ENCODE measurements at places on chromosomes 2 and 18.

- no peak for DNase-seq
These were observed 273.9 kb upstream of the SESTD1 start for GRCh38 chr2:179538406-179539123.

DNA sequence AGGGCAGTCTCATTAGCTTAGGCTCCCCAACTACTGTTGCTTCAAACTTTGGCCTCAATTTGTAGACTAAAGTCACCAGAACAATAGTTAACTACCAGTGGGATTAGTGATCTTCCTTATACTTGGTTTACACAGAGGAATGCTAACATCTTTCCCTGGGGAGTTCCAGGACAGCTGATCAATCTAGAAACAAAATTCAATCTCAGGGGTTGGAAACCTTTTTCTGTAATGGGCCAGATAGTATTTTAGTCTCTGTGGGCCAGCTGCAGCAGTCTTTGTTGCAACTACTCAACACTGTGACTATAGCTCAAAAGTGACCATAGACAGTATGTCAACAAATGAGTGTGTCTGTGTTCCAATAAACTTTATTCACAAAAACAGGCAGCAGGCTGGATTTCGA lies 85.7 kb downstream of the METTL8 start:
- DNase-seq = no peak

GRCh38 chr2:43075054-43075593 lies 151.3 kb downstream of the ZFP36L2 start:
- DNase-seq = no peak

DNA sequence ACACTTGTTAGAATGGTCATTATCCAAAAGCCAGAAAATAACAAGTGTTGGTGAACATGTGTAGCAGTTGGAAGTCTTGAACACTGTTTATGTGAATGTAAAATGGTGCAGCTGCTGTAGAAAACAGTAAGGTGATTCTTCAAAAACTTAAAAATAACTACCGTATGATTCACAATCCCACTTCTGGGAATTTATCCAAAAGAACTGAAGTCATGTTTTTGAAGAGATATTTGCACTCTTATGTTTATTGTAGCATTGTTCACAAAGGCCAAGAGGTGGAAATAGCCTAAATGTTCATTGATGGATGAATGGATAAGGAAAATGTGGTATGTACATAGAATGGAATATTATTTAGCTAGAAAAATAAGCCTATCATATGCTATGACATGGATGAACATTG lies 6.3 kb upstream of the SPP2 start:
- no peak for DNase-seq

- DNase-seq = no peak
These were observed 9.7 kb downstream of the ERFE start for GRCh38 chr2:238168196-238169047.

DNA sequence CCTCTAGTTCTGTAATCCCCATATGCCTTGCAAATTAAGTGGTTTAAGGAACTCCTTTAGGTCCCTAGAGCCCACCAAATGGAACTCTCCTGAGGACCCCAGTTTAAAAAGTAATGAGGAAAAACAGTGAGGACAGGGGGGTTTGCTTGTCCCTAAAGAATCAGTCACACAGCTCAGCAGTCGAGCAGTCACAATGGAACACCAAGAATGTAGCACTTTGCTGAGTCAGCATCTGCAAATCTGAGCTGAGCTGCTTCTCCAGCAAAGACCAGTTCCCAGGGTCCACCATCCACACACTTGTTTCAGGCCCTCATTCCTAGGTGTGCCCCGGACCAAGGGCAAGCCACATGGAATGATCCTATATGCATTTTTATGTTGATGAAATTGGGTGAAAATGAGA lies 46.2 kb upstream of the NEDD4L start:
- no peak for DNase-seq

DNA sequence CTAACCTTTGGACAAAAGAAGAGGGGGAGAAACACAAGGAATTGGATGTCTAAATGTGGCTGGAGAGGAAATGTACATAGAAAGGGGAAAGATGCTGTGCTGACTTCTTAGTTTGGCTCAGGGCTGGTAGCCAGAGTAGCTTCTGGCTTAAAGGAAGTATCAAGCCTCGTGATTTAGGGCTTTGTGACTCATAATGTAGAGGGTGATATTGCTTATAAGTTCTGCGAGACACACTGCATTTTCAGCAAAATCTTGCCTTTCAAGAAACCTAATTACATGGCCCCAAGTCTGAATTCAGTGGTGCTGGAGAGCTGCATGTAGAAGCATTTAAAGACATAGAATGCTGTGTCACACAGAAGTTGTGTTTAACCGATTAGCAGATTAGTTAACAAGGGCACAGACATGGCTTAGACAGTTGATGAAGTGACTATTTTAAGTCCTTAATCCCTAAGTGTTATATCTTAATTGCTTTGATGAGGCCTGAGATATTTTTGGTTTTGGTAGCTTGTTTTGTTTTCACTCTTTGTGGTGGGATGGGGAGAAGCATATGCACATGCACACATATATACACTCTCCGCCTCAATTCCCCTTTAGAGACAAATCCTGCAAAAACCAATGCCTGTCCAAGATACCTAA lies 66.4 kb downstream of the EPAS1 start:
- no peak for DNase-seq

GRCh38 chr18:78984941-78985784 lies 5.5 kb downstream of the SALL3 start:
- DNase-seq = peak; percentile 6

DNA sequence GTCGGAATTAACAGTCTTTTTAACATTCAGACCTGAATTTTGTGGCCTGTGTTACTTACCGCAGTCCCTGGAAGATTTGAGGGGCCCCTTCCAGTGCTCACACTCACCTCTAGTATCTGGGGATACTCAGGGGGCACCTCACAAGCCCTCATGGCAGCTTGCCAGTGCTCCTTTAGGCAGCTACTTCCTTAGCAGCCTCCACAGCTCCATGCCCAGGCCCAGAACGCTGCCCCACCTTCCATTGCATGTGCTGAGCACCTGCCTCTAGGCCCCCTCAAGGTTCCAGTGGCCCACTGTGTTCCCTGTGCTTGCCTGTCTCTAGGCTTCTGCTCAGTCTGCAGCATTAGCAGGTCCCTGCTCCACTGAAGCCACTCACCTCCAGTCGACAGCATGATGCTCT lies 30.0 kb upstream of the PLA2R1 start:
- DNase-seq = no peak

- no peak for DNase-seq
These were observed 1.4 kb downstream of the FIGN start for GRCh38 chr2:163734401-163734800.

- DNase-seq = no peak
These were observed 150.6 kb upstream of the COPS8 start for GRCh38 chr2:236935083-236935482.

- DNase-seq = no peak
These were observed 19.5 kb downstream of the RBM44 start for GRCh38 chr2:237818066-237818473.

GRCh38 chr18:12659904-12660605 lies 2.1 kb upstream of the SPIRE1 start:
- peak; percentile 52 for DNase-seq

DNA sequence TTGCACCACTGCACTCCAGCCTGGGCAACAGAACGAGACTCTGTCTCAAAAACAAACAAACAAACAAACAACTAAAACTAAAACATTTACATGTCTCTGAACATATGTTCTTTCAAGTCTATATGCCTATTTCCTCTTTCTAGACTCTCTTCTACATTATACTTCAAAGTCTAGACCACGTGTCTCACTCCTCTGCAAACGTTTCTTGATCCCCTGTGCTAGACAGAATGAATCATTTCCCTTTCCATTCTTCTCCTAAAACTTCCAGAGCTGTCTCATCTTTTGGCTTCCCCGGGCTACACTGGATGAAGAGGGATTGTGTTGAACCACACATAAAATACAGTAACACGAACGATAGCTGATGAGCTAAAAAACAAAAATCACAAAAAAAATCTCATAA lies 67.1 kb downstream of the BAZ2B start:
- DNase-seq = no peak

DNA sequence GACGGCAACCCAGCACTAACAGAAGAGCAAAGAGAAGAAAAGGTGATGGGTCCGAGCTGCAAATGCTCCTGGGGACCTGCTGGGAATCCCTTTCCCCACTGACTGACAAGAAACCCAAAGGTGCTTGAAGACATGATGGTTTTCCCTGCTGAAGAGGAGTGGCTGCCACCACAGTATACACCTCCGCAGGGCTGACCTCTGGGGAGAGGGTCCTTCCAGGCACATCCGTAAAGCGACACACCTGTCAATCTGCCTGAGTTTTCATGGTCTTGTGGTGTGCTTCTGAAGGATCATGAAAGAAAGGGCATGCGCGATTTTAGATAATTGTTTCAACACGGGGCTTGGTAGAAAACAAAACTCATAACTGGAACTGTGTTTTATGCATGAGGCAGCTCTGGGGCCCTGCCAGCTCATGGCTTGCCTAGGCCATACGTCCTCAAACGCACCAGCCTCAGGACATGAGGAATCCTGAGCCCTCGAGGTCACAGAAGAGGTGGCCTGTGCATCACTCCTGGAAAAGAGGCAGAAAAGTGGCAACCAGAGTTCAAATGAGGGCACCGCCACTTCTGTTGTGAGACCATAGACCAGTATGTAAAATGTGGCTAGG lies 51.8 kb downstream of the SERTAD2 start:
- no peak for DNase-seq

DNA sequence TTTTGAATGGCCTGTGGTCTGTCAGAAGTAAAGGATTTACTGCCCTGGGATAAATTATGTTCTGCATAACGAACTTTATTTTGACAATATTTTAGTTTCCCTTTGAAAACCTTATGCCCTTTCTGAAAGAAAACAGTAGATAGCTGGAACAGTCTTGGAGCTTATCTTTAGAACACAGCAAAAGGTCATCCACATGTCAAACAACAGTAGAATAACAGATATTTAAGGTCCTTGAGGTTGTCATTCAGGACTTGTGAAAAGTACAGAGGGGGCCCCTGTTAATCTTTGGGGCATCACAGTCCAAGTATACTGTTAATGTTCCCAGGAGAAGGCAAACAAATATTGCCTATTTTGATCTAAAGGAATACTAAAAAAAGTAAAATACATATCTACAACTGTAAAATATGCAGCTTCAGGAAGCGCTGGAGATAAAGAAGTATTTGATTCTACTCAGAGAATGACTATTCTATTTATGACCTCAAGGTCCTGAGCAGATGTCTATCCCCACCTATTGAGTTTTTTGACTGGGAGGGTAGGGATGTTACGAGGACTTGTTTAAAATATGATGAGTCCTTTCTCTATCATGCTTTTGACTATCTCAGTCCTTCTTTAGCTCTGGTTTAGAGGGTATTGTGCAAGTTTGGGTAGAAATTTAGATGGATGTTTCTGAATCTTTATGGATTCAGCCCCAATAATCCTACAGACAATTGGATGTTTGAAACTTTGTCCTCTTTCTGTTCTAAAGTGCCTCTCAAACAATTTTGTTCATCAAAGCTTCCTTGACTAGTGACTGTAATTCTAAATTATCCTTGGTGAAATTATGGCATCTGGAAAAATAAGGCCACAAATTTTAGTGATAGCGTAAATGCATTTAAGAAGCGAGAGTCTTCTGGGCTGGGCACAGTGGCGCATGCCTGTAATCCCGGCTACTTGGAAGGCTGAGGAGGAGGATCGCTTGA lies 25.1 kb upstream of the TMEM214 start:
- no peak for DNase-seq

DNA sequence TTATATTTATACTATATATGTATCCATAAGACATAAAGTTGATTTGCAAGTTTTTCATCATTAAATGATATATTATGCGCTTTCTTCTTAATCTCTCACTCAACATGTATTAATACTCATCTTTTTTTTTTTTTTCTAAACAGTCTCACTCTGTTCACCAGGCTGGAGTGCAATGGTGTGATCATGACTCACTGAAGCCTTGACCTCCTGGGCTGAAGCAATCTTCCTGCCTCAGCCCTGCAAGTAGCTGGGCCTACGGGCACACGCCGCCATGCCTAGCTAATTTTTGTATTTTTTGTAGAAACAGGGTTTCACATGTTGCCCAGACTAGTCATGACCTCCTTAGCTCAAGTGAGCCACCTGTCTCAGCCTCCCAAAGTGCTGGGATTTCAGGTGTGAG lies 51.4 kb upstream of the MAP4K3 start:
- no peak for DNase-seq

- no peak for DNase-seq
These were observed 129.5 kb upstream of the PELI1 start for GRCh38 chr2:64273524-64274398.

- no peak for DNase-seq
These were observed 134.5 kb downstream of the NCKAP5 start for GRCh38 chr2:133433455-133434451.

DNA sequence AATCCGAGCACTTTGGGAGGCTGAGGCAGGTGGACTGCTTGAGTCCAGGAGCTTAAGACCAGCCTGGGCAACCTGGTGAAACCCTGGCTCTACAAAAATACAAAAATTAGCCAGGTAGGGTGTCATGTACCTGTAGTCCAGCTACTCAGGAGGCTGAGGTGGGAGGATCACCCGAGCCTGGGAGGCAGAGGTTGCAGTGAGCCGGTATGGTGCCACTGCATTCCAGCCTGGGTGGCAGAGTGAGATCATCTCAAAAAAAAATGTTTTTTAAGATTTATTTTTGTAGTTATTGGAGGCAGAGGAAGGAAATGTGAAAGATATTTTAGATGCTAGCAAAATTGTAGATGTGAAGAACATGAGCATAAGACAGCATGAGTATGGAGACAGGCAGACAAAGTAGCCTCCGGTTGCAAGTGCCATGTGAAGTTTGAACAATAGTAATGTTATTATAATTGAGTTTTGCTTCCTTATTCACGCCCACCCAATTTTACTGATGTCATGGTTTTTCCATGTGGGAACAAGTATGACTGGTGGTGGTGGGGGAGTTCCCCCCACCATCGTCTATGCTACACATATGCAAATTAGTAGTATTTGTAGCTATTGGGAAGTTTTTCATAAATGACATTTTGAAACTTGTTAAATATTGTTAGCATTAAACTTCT lies 18.0 kb downstream of the REL start:
- DNase-seq = no peak

GRCh38 chr18:67652288-67652687 lies 135.8 kb upstream of the DSEL start:
- DNase-seq = no peak

DNA sequence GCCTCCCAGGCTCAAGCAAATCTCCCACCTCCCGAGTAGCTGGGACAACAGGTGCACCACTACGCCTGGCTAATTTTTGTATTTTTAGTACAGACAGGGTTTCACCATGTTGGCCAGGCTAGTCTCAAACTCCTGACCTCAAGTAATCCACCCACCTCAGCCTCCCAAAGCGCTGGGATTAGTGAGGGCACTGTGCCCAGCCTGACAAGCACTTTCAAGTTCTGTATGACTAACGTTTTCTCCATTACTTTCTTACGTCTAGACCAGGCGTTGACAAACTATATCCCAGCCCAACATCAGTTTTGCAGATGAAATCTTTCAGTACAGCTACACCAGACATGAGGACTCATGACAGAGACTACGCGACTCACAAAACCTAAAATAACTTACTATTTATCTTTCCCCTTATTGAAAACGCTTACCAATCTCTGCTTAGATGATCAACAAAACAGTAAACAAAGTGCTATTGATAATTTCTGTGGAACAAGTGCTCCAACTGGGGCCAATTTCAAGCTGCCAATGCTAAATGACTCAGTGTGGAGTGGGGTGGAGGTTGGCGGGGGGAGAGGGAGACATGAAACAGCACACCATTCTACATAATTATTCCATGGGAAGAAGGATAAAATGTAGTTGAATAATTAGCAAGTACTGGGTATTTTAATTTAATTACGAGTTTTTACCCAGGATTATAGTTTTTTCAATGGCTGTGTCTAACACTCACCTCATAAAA lies 59.1 kb downstream of the SAP130 start:
- DNase-seq = no peak
